Pancreas (tissue), 10 donors: ENCODE measurements at places on chromosomes 6 and 20.

DNA sequence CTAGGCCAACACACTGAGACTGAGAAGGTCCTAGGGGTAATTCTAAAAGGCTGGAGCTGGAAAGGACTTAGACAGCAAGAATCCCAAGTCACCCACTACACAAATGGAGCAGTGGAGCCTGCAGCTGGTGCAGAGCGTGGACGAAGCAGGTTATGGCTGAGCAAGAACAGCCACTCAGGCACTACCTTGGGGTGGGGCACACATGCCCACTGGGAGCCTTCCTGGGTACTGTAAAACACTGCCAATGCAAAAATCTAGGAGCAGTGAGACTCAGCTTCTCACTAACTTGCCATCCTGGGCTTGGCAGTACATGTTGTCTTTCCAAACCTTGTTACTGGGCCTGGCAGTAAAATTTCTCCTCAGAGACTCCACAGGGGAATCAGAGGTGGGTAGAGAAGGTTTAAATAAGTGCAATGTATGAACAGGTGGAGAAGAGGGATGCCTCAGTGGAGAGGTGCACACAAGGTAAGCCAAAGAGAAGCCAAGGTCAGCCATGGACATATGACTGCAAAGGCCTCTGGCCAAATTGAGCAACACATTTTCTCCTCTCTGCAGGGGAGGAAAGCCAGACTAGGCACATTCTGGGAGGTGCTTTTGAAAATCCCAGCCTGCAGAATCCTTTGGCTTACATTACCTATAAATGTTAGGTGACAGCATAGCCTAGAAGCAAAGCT lies 105.6 kb downstream of the TNFRSF21 start:
- H3K4me3 ChIP-seq = no peak overlapping the region
- no peaks in the 10 kb centered on the region for H3K4me1 ChIP-seq
- DNase-seq = no peak
- no peak overlapping the region for H3K27ac ChIP-seq

- H3K4me3 ChIP-seq = no peak overlapping the region
- H3K27me3 ChIP-seq = no peaks in the 10 kb centered on the region
- H3K4me1 ChIP-seq = no peaks in the 10 kb centered on the region
- no peaks in the 10 kb centered on the region for H3K36me3 ChIP-seq
Observed at GRCh38 chr6:12241493-12242175, 48.5 kb upstream of the EDN1 start.

DNA sequence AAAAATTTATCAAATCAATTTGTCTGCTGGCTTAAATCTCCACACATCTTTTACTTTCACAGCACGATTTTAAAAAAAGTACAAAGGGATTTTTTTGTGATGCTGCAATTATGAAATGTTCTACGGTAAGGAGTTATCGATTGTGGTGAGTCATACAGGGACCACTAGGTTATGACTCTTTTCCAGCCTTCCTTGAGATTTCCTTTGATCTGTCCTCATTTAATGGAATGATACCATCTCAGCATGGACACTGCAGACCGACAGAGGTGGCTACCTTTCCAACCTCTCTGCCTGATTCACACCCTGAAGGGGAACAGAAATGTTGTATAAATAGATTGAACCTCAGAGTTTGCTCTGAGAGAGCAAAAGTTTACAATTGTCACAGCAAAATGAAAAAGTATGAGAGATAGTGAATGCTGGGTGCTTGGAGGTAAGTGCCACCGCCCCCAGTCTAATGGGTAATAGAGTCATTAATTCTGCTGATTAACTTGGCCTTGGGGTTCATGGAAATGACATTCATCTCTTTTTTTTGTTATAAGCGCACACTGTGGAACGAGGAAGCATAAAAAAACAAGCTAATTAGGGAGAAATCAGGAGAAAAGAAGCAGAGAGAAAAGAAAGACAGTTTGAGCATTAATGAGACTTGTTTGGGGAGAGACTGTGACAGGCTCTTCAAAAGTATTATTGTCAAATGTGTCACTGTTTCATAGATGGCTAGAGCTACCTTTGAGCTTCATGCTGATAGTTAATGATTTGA lies 306.0 kb downstream of the RNF144B start:
- H3K27ac ChIP-seq = no peak overlapping the region
- H3K4me1 ChIP-seq = peaks cover 6% of the 10 kb centered on the region
- H3K36me3 ChIP-seq = no peaks in the 10 kb centered on the region
- no peak for DNase-seq

GRCh38 chr6:163165922-163166321 lies 248.6 kb upstream of the QKI start:
- no peaks in the 10 kb centered on the region for H3K27me3 ChIP-seq
- H3K36me3 ChIP-seq = no peaks in the 10 kb centered on the region
- DNase-seq = no peak
- no peak overlapping the region for H3K27ac ChIP-seq
- H3K4me1 ChIP-seq = no peaks in the 10 kb centered on the region

DNA sequence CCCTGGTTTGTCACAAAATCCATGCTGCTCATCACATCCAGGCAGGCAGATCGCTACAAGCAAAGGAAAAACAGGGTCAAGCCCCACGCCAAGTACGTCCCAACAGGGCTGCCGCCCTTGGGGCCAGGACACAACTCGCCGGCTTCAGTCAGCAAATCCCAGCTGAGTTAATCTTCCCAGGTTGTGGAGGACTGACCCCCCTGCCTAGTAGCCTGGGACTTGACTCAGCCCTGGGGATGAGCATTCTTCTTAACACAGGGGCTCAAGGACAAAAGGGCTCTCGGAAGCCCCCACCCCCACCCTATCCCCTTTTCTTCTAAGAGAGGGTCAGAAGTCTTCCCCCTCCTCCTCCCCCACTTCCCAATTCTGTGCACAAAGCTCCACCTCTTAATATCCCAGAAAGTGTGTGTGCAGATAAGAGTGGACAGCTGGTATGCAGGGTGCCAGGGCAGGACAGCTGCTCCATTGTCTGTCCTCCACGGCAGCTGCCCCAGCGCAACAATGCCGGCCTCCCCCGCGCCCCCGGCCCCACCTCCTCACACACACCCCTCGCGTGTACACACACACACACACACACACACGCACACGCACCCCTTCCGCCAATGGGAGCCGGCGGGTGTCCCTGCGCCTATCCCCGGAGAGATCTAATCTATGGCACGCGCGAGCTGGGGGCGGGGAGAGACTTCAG lies 4.5 kb downstream of the DLL1 start:
- H3K27ac ChIP-seq = no peak overlapping the region
- H3K27me3 ChIP-seq = no peaks in the 10 kb centered on the region
- H3K36me3 ChIP-seq = peaks cover 21% of the 10 kb centered on the region
- H3K4me3 ChIP-seq = peak overlapping the region; percentile 80
- H3K4me1 ChIP-seq = peaks cover 4% of the 10 kb centered on the region

GRCh38 chr20:6502999-6503398 lies 264.5 kb upstream of the BMP2 start:
- no peak overlapping the region for H3K4me3 ChIP-seq
- H3K4me1 ChIP-seq = no peaks in the 10 kb centered on the region
- H3K36me3 ChIP-seq = no peaks in the 10 kb centered on the region
- H3K27ac ChIP-seq = no peak overlapping the region
- H3K27me3 ChIP-seq = no peaks in the 10 kb centered on the region

DNA sequence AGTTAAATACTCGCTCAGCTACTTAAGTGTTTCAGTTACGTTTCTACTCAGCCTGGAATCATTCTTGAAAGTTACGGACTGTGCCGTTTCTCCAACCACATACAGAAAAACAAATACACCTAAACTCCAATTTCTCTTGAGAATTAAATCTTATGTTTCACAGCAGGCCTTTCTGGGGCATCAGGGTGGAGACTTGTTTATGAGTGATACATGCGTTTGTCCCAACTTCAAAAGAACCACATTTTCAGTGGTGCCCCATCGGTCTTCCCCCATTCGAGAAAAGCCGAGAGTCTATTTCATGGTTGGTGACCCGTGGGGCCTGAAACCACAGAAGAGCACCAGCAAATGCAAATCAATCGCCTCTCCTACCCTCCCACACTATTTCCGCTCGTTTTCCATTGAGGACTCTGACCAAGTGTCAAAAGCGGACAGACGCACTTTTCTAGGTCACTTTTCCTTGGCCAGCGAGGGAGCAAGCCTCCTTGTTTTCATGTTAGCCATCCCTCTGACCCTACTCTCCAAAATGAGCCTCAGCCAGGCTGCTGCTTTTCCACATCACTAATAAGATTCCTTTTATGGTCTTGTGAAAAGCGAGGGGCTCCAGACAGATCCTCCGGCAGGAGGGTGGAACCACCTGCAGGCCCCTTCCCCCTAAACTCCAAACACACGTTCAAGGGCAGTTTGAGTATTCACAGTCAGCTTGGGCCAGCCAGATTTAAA lies 3.1 kb downstream of the JAG1 start:
- DNase-seq = no peak
- no peaks in the 10 kb centered on the region for H3K27me3 ChIP-seq
- H3K4me1 ChIP-seq = peaks cover 35% of the 10 kb centered on the region
- H3K4me3 ChIP-seq = peak overlapping the region; percentile 87

DNA sequence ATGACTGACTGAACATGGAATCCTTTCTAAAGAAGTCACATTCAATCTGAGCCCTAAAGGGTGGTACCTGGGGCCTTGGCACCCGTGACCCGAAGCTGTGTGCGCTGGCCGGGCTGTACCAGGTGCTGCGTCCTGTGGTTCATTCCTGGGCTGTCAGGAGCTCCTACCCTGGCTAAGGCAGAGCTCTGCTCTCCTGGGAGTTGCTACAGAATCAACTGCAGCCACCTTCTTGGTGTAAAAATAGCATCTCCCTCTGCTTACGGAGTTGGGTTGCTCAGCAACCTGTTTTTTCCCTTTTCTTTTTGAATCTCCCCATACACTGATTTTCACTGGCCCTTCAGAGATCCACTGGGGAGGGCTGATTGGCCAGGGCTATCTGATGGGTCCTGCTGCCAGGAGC lies 236.6 kb upstream of the PDE10A start:
- DNase-seq = no peak
- no peak overlapping the region for H3K4me3 ChIP-seq
- no peaks in the 10 kb centered on the region for H3K27me3 ChIP-seq
- no peaks in the 10 kb centered on the region for H3K4me1 ChIP-seq
- H3K36me3 ChIP-seq = no peaks in the 10 kb centered on the region

GRCh38 chr6:153131037-153131981 lies at the start of gene RGS17:
RGS17 (minus strand) TSS chr6:153131282; CDS start chr6:153044018, 87,264 bp downstream.
- H3K27me3 ChIP-seq = no peaks in the 10 kb centered on the region
- peak; percentile 71 for DNase-seq
- peaks cover 4% of the 10 kb centered on the region for H3K4me1 ChIP-seq
- no peaks in the 10 kb centered on the region for H3K36me3 ChIP-seq
- peak within 1 kb of the TSS; percentile 64 for H3K27ac ChIP-seq

DNA sequence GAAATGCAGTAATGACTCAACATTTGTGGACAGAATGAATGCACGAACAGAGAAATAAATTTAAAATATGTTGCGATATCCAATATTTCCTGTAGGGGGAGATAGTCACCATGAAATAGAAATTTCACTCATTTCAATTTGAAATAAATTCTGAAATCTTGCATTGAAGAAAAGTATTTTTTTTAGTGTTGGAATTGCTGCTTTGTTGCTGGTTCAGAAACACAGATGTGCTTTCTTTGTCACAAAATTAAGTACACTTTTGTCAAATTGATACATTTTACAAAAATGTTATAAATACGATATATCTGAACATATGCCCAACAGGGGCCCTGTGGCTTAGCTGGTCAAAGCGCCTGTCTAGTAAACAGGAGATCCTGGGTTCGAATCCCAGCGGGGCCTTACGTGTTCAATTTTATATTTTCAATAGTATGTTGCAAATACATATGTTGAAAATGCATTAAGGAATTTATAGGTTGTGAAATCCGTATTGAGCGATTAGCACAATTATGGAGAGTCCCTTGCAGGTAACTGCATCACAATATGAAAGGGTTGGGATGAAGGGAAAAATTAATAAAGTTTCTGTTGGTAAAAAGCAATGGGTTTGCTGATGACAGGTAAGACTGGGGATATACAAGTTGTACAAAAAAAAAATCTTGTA lies 85.4 kb upstream of the PRSS16 start:
- H3K27ac ChIP-seq = no peak overlapping the region
- DNase-seq = no peak
- H3K4me1 ChIP-seq = no peaks in the 10 kb centered on the region
- no peaks in the 10 kb centered on the region for H3K27me3 ChIP-seq
- H3K36me3 ChIP-seq = no peaks in the 10 kb centered on the region

GRCh38 chr20:48024539-48024938 lies 239.3 kb upstream of the SULF2 start:
- no peak overlapping the region for H3K4me3 ChIP-seq
- no peak overlapping the region for H3K27ac ChIP-seq
- no peaks in the 10 kb centered on the region for H3K36me3 ChIP-seq
- no peaks in the 10 kb centered on the region for H3K27me3 ChIP-seq
- H3K4me1 ChIP-seq = no peaks in the 10 kb centered on the region
- no peak for DNase-seq

GRCh38 chr6:87164506-87164905 lies 9.1 kb downstream of the ZNF292 start:
- H3K27me3 ChIP-seq = no peaks in the 10 kb centered on the region
- H3K4me1 ChIP-seq = peaks cover 11% of the 10 kb centered on the region
- H3K27ac ChIP-seq = no peak overlapping the region
- no peak overlapping the region for H3K4me3 ChIP-seq

DNA sequence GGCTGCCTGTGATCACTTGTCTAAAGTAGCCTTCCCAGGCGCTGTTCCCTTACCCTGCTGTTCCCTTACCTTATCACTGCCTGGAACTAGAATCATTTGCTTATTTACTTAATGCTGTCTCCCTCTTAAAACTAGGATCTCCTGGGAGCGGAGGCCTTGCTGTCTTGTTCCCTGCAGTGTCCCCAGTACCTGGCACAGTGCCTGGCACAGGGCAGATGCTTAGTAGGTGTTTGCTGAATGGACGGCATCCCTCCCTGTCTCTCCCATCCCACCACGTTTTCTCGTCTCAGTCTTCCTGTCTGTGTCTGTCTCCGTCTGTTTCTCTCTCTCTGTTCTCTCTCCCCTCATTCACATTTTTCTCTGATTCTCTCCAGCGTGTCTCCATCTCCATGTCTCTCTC lies 99.9 kb upstream of the MYL9 start:
- no peaks in the 10 kb centered on the region for H3K36me3 ChIP-seq
- DNase-seq = no peak
- H3K4me3 ChIP-seq = no peak overlapping the region
- H3K27ac ChIP-seq = no peak overlapping the region

DNA sequence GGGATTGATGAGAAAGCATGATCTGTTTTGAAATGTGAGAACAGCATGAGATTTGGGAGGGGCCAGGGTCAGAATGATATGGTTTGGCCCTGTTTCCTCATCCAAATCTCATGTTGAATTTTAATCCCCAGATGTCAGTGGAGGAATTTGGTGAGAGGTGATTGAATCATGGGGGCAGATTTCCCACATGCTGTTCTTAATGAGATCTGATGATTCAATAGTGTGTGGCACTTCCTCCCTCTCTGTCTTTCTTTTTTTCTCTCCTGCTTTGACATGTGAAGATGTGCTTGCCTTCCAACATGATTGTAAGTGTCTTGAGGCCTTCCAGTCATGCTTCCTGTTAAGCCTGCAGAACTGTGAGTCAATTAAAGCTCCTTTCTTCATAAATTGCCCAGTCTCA lies 1060.3 kb upstream of the CITED2 start:
- no peaks in the 10 kb centered on the region for H3K36me3 ChIP-seq
- DNase-seq = no peak
- H3K27ac ChIP-seq = no peak overlapping the region
- no peaks in the 10 kb centered on the region for H3K4me1 ChIP-seq
